ENCODE measurements at places on chromosomes 6 and 20.

- DNase-seq: no peak
Measured at GRCh38 chr20:48180618-48181017, 395.3 kb upstream of the SULF2 start.

DNA sequence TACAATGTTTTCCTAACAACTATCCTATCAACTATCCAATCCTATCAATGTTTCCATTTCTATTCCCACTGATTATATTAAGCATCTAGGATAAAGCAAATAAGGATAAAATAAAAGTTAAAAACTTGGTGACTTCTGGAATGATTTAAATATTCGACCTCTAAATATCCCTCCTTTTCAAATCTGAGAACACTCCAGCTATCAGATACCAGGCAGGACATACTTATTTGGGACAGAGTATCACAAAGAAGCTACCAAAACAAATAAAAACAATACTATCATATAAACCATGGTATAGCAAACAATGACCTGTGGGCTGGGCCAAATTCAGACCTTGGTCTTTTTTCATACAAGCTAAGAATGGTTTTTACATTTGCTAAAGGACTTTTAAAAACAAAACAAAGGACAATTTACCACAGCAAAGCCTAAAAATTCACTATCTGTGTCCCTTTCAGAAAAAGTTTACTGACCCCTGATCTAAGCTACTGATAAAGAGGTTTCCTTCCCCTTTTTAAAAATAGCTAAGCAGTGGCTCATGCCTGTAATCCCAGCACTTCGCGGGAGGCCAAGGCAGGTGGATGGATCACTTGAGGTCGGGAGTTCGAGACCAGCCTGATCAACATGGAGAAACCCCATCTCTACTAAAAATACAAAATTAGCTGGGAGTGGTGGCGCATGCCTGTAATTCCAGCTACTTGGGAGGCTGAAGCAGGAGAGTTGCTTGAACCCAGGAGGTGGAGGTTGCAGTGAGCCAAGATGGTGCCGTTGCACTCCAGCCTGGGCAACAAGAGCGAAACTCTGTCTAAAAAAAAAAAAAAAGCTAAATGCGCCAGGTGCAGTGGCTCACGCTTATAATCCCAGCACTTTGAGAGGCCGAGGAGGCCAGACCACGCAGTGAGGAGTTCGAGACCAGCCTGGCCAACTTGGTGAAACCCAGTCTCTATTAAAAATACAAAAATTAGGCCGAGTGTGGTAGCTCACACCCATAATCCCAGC, 6.0 kb downstream of the NUP153 start:
- no peak for DNase-seq

GRCh38 chr20:41173161-41173721, 35.9 kb downstream of the PLCG1 start:
- DNase-seq: peak; percentile 78

- no peak for DNase-seq
Measured at GRCh38 chr20:51190783-51191180, 167.9 kb upstream of the KCNG1 start.

DNA sequence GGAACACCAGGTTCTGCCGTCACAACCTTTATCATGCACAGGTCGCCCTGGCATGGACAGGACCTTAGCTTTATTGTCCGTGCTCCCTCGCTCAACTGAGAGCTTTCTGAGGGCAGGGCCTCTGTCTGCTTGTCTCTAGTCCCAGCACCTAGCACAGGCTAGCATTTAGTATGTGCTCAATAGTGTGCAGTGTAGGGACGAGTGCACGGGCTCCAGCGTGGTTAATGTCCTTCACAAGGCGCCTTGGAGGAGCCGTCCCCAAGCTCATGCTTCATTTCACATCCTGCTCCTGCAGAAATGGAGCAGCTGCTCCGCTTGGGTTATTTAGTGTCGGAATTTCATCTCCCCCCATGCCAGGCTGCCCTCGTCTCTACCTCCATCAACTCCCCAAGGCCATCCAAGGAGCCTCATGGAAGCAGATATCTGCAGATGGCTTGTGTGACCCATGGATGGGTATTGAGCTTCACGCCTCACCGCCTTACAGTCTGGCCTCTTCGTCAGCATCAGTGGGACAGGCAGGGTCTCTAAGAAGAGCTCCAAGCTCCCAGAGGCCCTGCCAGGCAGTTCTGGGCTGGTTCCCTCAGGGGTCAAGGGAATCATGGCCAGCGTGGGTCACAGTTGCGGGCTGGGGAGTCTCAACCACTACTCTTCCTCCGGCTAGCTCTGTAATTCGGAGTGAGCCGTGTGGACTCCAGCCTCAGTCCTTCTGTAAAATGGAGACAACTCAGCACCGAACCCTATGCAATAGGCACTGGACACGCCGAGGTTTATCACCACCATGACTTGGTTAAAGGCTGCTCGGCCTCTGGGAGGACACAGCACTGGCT, 60.8 kb upstream of the APCDD1L start:
- DNase-seq: no peak

DNA sequence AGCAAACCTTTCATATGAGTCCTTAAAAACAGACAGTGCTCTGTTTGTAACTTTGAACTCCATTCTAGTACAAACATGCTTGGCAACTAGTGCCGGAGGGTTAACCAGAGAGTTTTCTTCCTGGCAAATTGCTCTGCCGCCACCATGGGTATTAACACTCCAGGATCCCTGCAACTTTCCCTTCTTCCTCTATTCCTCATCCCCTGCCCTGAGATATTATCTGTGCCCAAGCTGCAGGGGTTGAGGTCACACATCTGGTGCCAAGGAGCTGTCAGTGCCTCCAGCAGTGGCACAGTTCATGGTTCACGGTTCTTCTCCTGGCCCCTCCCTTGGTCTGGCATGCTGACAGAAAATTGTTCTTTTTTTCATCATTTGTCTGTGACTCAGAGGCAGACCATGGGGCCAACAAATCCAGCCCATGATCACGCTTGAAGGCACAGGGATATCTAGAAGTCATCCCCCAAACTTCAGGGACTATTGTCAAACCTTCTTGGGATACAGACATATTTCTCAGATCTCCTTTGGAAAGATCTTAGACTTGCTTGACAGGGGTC, 77.5 kb downstream of the ATXN1 start:
- DNase-seq: no peak

GRCh38 chr6:40251637-40252300, 317.5 kb upstream of the MOCS1 start:
- DNase-seq: no peak

- DNase-seq: no peak
Measured at GRCh38 chr6:22651731-22652130, 82.4 kb downstream of the HDGFL1 start.

GRCh38 chr6:74606582-74607071, 599.2 kb downstream of the COL12A1 start:
- DNase-seq: no peak

GRCh38 chr6:10393544-10394225, 21.2 kb downstream of the TFAP2A start:
- no peak for DNase-seq

GRCh38 chr6:20412682-20413073, 11.0 kb downstream of the E2F3 start:
- no peak for DNase-seq

DNA sequence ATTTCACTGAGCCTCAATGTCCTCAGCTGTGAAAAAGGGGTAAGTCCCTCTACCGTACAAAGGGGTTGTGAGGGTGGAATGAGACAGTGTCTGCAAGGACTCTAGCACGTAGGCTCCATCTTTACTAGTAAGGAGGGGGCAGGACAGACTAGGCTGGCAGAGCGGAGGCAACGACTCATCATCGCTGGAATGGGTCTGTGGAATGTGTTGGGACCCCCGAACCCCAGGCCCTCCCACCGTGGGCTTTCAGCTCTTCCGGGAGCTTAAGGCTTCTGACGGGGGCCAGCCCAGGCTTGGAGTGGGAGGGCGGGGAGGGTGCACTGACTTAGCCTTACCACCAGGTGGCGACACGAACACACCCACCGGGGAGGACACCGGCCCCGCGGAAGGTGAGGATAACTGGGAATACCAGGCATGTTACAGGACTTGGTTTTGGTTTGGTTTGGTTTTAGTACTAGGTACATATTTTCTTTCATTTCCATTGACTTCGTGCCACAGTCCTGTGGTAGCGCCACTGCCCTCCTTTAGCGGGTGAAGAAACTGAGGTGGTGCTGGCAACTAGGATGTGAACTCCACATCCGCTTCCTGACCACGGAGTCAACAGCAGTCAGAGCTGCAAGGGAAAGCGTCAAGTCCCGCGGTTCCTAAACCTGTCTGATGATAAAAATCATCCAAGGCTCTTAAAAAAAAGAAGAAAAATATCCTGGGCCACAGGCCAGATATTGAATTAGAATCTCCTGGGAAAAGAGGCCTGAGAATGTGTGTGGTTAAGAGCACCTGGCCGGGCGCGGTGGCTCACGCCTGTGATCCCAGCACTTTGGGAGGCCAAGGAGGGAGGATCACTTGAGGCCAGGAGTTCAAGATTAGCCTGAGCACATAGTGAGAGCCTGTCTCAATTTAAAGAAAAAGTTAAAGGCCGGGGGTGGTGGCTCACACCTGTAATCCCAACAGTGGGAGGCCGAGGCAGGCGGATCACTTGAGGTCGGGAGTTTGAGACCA, 10.3 kb upstream of the TULP1 start:
- peak; percentile 82 for DNase-seq

DNA sequence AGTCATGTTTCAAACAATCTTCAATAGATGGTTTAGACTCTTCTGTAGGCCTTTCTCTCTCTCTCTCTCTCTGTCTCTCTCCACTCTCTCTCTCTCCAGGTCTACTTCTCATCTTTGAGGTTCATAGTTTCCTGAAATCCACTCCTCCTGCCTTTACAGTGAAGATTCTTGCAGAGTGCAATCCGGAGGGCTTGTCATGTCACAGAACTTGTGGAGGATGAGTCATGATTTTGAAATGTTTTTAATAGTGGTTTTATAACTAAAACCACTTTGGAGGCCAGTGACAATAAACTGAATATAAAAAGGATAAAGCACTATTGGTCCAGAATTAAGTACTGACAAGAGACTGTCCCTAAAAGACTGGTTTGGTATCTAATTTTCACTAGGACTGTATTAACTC, 156.3 kb downstream of the KIF6 start:
- no peak for DNase-seq

GRCh38 chr6:164695896-164696295, 613.5 kb downstream of the C6orf118 start:
- DNase-seq: no peak

- DNase-seq: no peak
Measured at GRCh38 chr6:138971601-138972000, 16.5 kb downstream of the REPS1 start.

DNA sequence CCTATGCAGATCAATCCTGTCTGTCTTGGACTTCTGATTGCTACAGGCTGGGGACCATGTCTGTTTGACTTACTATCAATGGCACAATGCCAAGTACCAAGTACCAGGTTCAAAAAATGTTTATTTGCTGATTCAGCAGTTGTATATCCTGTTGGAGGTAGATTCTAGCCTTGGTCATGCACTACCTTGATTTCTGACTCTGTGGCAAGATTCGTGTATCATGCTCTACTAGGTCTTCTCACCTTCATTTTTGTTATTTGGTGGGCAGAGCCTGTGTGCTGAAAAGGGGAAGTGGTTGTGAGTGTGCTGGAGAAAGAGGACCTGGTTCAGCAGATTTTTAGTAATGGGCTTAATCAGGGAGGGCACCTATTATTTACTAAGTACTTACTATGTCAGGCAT, 192.4 kb upstream of the MYLIP start:
- no peak for DNase-seq

DNA sequence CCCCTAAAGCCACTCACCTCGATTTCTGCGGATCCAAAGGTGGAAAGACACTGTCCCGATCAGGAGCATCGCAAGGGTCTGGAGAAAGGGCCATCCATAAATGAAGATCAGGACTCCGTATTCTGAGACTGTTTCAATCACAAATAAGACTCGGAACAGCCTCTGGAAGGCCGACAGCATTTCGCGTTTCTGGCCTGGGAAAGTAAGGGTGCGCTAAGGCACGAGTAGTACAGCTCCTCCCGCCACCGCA, 44.6 kb downstream of the DPPA5 start:
- DNase-seq: no peak

DNA sequence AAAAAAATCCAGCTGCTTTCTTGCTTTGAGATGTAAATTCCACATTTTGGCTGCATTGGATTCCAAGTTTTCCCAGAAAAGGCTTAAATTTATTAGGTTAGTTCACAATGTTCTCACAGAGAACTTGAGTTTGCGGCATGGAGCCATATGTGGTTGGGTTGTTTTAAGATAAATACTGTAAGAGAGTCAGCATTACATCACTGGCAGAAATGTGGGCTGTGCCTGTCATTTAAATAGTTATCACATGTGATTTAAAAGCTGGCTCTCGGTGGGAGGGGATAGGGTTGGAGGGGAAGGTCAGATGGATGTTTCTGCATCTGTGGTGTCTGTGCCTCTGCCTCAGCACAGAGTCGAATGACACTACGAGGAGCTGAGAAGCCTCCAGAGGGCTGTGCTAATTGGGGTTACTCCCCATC, 73.8 kb upstream of the SCP2D1 start:
- no peak for DNase-seq

DNA sequence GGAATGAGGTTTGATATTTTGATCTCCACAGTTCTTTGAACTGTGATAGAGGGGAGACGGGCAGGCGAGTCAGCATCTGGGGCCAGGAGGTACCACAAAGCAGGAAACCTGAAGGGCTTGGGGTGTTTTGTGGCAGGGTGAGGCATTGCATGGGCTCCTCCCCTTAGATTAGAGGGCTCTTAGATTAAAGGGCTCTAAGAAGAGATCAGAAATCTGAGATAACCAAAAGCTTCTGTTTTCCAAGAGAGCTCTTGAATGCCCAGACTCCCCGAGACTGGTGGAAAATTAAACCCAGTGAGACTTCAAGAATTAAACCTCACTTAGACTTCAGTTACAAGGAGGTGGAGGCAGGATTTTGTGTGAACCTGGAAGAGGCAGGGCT, 2.4 kb upstream of the GPX5 start:
- DNase-seq: peak; percentile 38

GRCh38 chr6:128206610-128207426, 306.0 kb upstream of the THEMIS start:
- no peak for DNase-seq

DNA sequence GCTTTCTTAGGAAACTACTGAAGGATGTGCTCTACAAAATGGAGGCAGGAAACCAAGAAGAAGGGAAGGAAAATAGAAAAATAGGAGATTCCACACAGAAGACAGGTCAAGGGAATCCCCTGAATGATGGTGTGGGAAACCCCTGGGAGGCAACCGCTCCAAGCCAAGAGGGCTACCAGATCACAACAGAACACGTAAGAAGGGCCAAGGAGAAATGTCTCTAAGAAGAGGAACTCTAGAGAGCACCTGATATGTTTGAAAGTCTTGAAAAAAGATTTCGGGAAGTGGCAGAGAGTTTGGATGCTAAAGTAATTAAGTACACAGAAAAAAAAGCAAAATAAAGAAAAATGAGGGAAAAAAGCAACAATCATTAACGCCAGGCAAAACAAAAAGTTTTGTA, 7.1 kb downstream of the KIF13A start:
- DNase-seq: no peak

DNA sequence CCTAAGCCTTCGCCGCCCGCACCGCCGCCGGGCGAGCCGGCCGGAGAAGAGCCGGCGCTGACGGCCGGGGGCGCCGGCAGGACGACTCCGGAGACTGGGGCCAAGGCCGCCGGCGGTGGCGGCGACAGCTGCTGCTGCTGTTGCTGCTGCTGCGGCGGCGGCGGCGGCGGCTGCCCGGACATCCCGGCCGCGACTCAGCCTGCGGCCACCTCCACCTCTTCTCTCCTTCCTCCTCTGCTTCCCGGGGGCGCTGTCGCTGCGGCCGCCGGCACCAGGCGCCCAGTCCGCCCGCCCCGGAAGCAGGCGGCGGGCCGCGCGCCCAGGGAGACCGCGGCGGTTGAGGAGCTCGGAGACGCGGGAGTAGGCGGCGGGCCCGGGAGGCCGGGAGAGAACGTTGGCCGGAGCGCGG, 307 bp downstream of the RANBP9 start:
- no peak for DNase-seq

- DNase-seq: no peak
Measured at GRCh38 chr20:8858181-8858787, 210.6 kb upstream of the PLCB4 start.
